Stimulated activated CD4-positive, alpha-beta T cell treated with anti-CD3 and anti-CD28 coated beads, TNF-alpha, amount 100 ng/mL, for 24 hours (primary cell): ENCODE measurements at places on chromosomes 1 and 21.

- DNase-seq = no peak
Observed at GRCh38 chr21:38741950-38742256, 63.8 kb upstream of the ETS2 start.

DNA sequence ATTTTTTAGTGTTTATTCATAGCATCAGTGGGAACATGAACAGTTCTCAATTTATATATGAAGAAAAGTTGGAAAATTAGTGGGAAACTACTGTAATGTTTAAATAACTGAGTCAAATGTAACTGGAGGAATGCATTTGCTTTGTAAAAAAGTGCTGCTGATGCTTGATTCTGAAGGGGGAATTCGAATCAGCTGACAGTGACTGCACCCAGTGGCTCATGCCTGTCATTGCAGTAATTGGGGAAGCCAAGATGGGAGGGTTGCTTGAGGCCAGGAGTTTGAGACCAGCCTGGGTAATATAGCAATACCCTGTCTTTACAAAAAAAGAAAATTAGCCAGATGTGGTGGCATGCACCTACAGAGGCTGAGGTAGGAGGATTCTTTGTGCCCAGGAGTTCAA lies 398.4 kb downstream of the ZP4 start:
- DNase-seq = no peak

DNA sequence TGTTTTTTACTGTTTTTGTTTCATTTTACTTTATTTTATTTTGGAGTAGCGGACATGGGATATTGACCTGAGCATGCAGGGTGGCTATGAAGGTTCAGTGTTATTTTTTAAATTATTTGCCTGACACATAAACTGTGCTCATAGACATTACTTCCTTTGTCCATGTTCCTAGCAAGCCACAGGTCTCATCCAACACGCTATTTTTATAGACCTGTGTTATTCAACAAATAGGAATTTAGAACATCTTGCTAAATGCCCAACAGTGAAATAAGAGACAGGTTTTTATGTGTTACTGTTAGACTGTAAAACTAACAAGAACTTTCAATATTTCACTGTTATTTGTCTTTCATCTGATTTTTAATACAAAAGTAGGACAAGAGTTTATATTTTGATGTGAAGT lies 756.4 kb downstream of the KCNT2 start:
- DNase-seq = no peak

DNA sequence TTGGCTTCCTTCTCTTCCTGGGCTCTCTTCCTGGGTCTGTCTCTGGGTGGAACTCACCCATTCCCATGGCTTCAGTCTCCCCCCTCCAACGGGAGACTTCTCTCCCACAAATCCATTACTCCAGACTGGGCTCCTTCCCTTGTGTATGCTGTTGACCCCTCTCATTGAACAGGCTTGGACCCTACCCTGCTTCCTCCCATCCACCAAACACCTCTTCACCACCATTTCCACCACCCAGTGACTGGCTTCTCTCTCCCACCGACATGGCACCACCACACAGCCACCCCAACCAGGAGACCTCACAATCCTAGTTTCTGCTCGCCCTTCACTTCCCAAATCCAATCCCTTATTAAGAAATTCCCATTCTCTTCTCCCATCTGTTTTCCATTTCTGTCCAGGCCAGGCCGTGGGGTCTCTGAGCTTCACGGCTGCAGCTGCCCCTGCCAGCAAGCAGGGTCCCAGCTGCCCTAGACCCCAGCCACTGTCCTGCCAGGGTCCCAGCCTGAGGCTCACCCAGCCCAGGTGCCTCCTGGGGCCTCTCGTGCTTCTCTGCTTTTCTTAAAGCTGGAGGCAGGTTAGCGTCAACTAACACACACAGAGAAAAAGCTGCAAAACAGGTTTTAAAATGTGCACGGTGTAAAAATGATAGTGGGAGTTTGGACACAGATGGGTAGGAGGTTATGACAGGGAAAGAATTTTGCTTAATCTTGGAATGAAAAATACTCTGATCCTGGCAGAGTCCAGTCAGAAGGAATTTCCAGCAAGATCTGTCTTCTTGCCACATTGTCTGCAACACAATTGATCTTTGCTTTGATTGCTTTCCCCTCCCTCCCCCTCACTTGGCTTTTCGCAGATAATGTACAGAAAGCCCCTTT lies 383.8 kb upstream of the VAMP3 start:
- DNase-seq = no peak

DNA sequence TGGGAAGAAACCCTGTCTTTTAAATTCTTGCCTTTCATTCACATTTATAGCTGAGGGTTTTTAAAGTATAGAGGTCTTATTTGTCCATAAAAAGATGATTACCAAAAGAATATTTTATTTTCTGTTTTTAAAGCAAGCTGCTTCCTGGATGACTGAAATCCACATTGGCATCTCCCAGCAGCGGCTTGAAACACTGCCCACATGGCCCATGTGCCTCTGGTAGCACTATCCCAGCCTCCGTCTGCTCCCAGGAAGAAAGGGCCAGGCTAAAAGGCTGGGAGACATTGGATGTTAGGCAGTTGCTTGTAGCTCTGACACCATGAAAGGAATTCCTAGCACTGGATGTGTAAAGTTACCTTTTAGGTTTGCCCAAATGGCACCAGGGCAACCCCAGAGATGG lies 169.9 kb upstream of the CACNA1E start:
- no peak for DNase-seq

DNA sequence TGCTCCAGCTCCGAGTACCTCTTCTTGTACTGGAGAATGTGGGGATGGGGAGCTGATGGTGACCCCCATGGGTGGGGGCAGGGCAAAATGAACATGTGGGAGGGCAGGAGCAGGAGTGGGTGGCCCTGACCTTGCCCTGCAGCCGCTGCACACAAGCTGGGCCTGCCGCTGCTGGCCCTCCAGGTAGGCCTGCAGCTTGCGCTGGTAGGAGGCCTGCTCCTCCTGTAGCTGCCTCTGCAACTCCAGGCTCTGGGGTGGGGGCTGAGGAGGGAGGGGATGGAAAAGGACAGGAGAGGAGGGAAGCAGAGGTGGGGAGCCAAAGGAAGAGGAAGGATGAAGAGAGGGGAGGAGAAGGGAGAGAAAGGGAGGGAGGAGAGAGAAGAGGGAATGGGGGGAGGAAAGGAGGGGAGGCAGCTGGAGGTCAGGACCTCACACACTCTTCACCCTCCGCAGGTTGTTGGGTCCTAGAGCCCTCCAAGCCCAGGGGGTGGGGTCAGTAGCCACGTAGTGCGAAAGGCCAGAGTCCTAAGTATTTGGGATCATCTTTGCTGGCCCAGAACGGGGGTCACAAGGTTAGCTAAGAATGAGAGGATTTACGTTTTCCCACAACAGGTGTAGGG lies 22.9 kb downstream of the RNU1-1 start:
- DNase-seq = no peak

DNA sequence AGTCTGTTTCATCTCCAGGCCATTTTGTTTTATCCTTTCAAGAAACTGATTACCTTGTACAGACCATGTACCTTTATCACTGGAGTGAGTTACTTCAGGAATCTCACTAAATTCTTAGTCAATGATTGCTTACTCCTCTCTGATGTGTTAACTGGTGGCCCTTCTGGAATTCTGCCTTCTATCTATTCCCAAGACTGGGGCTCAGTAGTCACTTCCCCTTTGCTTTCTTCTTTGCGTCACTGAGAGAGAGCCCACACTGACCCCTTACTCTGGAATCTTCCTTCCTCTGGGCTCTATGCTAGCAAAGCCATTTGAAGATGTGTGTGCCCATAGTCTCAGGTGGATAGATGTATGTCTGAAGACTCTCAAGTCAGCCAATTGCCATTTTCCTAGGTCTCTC lies 34.6 kb downstream of the XCL2 start:
- no peak for DNase-seq

DNA sequence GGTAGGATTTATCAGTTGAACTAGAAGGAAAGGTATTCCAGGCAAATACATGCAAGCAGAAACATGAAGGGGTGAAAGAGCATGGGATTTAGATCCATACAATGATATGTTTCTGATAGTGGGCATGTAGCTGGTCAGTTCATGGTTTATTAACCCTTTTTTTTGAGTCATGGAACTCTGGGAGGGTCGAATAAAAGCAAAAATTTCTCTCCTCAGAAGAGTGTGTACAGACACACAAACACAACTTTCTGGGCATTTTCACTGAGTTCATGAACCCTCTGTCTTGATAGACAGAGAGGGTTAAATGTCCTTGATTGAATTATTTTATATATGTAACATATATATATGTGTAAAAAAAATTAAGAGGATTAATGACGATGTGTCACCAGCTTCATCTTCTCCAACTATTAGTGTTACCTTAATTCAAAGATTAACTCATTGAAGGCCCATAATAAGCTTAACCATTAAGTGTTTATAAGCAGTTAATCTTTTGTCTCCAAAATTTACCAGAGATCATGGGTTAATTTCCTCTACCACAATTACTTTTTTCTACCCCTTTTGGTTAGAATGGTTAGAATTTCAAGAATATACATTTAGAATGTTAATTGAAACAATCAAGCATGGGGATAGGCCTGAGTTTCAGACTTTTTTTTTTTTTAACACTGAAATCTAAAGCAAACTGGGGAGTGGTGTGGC lies 4.6 kb downstream of the JUN start:
- DNase-seq = no peak

DNA sequence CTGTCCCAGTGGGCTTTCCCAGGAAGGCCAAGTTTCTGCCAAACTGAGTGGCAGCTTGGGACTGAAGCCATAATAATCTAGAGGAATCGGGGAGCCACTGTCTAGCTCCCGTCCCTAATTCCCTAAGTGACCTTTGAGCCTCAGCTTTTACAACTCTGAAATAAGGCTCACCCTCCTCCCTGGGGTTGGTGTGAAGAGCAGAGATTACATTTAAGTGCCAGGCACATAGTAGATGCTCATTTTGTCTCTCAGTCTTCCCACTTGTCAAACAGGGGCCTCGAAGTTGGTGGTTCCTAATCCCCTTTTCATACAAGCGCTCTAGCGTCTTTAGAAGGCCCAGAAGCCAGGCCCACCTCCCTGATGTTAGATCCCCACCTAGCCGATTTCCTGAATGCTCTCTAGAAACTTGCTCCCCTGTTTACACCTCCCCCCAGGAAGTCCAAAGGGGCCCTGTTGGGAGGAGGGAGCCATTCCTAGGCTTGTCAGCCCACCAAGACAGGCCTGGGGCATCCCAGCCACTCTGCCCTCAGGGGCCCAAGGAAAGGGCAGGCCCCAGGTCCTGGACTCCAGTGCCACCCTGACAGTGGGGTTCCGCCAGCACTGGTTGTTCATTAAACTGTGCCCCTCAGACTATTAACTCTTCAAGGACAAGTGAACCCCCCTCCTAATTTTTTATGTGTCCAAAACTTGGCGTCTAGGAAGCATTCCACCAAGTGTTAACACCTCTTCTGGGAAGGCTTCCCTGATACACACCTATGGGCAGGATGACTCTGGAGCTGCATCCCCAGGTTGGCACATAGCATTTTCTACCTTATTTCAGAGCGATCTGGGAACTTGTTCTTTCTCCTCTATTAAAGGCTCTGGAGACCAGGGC lies 49.3 kb upstream of the ECE1 start:
- no peak for DNase-seq

DNA sequence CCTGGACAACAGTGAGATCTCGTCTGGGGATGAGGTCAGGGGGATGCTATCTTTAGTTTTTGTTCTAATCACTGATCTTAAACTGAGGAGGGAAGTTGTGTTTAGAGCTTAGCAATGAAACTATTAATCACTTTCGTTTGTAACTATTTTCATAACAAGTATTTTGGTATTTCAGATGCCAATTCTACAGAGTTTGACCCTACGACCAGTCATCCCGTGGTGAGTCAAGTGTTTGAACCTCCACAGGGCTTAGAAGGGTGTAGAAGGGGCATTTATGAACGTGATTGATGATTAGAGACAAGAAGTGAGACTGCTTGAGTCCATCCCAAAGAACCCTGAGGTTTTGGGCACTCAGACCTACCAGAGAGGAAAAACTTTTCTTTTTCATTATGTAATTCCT lies 15.6 kb downstream of the SLFNL1 start:
- DNase-seq = no peak

GRCh38 chr1:237901299-237901934 lies 10.7 kb upstream of the ZP4 start:
- DNase-seq = no peak

DNA sequence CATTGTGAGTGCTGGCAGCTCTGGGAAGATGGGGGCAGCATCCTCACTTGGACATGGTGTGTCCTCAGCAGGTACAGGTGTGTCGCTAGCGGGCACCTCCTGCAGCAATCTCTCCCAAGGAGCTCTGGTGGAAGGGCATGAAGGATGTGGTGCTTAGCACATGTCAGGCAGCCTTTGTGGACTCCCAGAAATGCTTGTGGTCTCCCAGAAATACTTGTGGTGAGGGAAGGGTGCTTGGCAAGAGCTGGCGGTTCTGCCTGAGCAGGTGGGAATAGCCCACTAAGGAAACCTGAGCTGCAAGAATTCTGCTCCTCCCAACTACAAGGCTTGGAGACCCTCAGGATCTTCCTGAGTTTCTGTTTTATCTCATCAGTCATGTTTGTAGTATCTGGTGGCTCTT lies 371.6 kb downstream of the PRDM2 start:
- DNase-seq = no peak

DNA sequence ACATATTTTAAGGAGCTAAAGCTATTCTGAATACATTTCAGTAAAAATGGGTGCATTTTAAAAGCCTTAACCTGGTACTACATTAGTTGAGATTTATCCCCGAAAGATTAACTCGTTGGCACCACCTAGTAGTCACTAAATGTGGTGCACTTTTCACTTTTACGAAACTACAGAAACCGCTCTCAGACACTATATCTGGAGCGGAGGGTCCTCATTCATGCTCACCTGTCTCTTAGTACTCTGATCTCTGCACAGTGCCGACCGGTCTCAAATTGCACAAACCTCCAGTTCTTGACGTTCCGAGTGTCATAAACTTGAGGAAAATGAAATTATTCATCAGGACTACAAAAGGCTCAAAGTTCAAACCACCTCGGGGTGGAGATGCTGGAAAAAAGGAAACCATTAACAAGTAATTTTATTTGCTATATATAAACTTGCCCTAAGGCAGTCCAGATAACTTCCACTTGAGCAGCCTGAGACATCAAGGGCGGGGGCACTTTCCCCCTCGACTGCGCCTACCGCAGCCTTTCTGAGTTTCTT lies 722 bp downstream of the LZIC start:
- no peak for DNase-seq

- DNase-seq = peak; percentile 89
Observed at GRCh38 chr1:167721617-167722151, at the start of gene MPZL1. Gene MPZL1, plus strand, starts transcription at chr1:167721982. Its CDS starts 170 bp downstream, at chr1:167722152.

DNA sequence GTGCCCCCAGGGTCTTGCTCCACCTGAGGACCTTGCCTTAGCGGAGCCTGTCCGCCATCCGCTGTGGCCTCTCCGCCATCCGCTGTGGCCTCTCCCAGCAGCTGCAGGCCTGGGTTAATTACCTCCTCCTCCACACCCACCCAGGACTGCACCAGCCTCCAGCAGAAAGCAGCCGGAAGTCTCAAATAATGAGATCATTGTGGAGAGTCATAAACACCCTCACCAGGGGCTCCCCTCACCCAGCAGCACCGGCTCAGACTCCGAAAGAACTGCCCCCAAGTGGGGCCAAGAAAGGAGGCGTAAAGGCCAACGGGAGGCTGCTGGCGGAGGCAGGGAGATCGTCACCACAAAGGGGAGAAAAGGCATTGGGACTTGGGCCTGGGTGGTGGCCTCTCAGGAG lies 10.7 kb upstream of the GPR153 start:
- no peak for DNase-seq

GRCh38 chr1:25197235-25197975 lies 34.9 kb downstream of the SYF2 start:
- no peak for DNase-seq
